SJCRH30 (cell line): ENCODE measurements at places on chromosomes 5 and 9. TPM values are rescaled to one million over a fixed set of nuclear protein-coding genes. Genes with fewer than 3 reads are reported as not detected.

C9orf43 gene
- 0.69 and 0.96 TPM in 2 replicates for total RNA-seq

CEP78 gene
- total RNA-seq: 75.7 and 89.2 TPM in 2 replicates

GRCh38 chr9:26675035-26675434, 217.6 kb downstream of the CAAP1 start:
- no peak for DNase-seq

ADAMTS13 gene
- 0.42 and 0.43 TPM in 2 replicates for total RNA-seq

GRCh38 chr9:1201262-1201661, 151.1 kb downstream of the DMRT2 start:
- DNase-seq: no peak

NEURL1B gene
- 17.8 and 18.8 TPM in 2 replicates for total RNA-seq

DNA sequence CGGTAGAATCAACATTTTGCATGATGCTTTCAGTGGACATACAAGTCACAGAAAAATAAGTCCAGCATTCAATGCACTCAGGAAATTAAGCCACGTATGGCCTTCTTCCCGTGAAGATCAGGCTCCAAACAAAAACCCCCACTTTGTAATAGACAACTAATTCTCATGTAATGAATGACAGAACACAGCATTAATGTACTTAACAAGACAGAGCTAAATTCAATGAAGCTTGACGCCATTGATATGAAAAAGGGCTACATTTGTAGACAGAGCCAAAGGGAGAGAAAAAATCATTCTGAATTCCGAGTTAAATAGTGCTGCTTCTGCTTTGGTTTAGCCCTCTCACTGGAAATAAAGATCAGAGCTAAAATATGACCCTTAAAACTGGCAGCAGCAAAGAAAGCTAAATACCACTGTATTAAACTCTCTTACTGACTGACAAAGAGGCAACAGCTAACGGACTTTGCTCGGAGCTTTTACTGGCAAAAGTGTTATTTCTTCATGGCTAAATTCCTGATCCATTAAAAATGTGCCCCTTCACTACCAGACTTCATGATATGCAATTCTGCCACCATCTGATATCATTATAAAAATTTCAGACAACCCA, 250.5 kb downstream of the BNC2 start:
- no peak for DNase-seq

DNA sequence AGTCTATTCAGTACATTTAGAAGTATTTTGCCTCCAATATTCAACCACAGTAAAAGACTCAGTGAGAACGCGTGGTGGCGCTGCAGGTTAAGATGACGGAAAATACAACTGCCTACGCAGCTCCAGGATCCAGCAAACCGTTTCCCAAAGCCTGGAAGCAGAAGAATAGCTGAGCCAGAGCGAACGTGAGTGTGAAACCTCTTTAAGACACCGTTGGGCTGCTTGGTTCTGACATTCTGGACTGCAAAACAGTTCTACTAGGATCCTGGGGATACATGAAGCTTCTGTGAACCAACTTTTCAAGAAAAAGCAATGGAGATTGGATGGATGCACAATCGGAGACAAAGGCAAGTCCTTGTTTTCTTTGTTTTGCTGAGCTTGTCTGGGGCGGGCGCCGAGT, at the start of gene PCDHB16:
PCDHB16 (plus strand) TSS at position 140 of the 400 bp plus-strand sequence; CDS start at position 313, 173 bp downstream.
- no peak for DNase-seq
